ENCODE measurements at places on chromosomes 12 and 14.

GRCh38 chr12:125053821-125054220, 11.4 kb upstream of the AACS start:
- no peak for DNase-seq

GRCh38 chr12:120825337-120825736, 78.8 kb downstream of the SPPL3 start:
- no peak for DNase-seq

DNA sequence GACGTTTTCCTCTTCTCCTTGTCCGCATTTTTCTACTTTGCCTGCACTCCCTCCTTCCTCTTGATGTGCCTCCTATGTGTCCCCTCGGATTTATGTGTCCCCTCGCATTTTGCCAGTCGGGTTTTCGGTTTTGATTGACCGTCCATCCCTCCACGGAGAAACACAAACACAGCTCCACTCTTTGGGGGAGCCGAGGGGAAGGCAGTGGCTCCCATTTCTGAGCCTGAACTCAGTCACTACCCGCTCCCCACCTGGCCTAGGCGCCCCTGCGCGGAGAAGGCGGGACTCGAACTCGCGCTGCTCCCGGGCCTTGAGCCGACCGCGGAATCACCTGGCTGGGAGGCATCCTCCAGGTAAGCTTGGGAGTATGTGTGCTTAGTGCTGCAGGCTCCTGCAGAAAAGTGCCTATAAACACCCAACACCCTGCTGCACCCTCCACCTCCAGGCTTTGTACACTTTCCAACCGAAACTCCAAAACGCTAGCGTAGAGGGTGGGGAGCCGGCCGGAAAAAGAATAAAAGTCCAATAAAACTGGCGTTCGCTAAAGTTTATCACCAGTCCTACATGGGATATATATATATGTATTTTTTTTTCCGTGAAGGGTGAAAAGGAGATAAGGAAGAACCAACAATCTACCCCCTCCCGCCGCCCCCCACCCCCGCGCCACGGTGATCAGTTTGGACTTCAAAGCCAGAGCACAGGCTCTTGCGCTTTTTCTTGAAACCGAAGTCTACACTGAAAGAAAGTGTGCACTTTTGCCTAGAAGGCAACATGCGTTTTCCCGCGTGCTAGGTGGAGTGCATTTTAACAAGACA, 3.3 kb upstream of the CCND2 start:
- no peak for DNase-seq

GRCh38 chr14:59753512-59753911, 117.1 kb downstream of the RTN1 start:
- no peak for DNase-seq

DNA sequence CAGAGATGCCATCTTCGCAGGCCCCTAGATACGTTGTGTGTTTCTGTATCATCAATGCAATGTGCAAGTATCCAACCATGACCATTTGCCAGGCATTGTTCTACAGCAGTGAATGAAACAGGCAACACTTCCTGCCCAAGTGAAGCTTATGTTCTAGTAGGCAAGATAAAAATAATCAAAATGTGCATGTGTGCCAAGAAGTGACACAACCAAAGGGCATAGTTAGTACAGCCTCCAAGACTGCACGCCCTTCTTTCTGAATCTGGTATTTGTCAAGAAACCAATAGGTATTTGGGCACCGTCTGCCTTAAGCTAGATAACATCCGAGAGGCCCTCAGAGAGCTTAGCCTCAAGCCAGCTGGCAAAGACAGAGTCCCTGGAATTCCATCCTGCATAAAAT, 152.0 kb downstream of the TMEM132C start:
- no peak for DNase-seq

- DNase-seq = no peak
These were observed 16.3 kb downstream of the SIX4 start for GRCh38 chr14:60707858-60708257.

GRCh38 chr12:31002999-31003398, 70.7 kb upstream of the DDX11 start:
- DNase-seq = no peak

- no peak for DNase-seq
These were observed 27.2 kb upstream of the NINJ2 start for GRCh38 chr12:690466-690865.

GRCh38 chr12:72388322-72388721, 116.2 kb downstream of the TRHDE start:
- no peak for DNase-seq

Data from T-cell (primary cell).